Ureter (tissue), 1 donor: ENCODE measurements at places on chromosomes 12 and 14. TPM values are rescaled to one million over a fixed set of nuclear protein-coding genes. Genes with fewer than 3 reads are reported as not detected.
A peak's percentile ranks its signal among the peaks of the same experiment; 100 is the strongest.

TRMT5 gene
- 21.8 TPM for total RNA-seq

KERA gene
- total RNA-seq, result not detected

SYNE2 gene
- 113 TPM for total RNA-seq

PCBP2 gene
- 675 TPM for total RNA-seq

IL26 gene
- not detected for total RNA-seq

CFAP251 gene
- 3.9 TPM for total RNA-seq

CD163L1 gene
- 1.1 TPM for total RNA-seq

COCH gene
- 7.3 TPM for total RNA-seq

LRRC10 gene
- not detected for total RNA-seq

SERPINA5 gene
- total RNA-seq, result 4.4 TPM

TAS2R7 gene
- not detected for total RNA-seq

LARP4 gene
- total RNA-seq, result 94.3 TPM

GRCh38 chr12:53506450-53506785 lies 866 bp downstream of the NPFF start:
- DNase-seq, result no peak

DNA sequence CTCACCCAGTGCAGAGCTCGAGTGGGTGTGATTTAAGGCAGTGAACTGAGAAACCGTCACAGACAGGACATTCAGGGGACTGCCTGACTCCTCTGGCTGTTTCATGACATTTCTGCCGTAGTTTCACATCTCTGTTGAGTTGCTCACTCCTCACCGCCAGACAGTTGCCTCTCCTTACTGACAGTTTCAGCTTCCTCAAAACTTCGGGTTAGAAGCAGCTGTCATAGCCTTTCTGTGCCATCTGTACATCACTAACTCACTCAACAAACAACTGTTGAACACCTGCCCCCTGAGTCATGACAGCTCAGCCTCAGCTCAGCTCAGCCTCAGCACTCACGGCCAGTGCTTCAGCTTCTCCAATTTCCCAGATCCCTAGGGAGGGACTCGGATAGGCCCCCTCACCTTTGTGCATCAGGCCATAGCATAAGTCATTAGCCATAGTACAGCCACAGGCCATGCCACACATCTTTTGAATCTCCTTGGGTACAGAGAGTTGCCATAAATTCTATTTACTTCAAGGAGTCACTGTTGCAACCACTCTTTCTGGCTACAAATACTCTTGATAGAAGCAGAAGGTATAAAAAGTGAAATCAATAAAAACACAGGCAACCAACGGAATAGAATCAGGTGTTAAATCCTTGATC lies 6.2 kb upstream of the SLC15A4 start:
- DNase-seq, result peak; percentile 35

DNA sequence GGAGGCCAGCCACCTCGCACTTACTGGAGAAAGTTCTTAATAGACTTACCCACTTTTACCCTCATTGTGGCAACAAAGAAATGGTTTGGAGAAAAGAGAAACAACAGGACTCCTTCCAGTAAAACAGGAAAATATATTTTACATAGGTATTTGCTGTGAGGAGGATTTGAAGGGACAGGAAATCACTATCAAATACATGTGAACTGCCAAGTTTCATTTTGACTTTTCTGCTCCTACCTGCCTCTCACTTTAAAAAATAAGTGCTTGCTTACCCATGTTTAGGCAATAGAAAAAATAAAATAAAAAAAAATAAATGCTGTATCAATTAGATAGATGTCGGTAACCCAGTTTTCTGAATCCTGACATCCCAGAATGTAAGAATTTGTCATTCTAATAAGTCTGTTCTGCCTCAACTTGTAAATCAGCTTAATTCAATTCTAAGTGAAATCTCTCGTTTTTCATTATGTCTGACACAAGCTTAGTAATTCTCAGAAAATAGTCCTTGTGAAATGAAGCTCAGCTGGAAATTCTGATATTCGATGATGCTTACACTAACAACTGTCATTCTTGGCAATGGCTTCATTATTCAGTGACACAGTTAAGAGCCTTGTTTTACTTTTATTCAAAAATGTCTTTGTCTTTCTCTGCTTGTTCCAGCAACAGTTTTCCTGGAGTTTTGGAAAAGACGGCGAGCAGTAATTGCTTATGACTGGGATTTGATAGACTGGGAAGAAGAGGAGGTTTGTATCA lies 131.3 kb downstream of the SLC5A8 start:
- no peak for DNase-seq

DNA sequence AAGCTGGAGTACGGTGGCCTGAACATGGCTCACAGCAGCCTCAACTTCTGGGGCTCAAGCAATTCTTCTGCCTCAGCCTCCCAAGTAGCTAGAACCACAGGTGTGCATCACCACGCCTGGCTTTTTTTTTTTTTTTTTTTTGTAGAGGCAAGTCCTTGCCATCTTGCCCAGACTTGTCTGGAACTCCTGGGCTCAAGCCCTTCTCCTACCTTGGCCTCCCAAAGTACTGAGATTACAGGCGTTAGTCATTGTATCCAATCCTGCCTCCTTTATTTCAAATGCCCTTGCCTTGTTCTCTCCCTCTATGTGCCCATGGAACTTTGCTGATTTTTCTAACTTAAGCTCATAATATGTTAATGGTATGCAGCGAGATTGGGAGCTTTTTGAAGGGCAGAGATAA lies 49.2 kb upstream of the PRICKLE1 start:
- DNase-seq, result no peak

DNA sequence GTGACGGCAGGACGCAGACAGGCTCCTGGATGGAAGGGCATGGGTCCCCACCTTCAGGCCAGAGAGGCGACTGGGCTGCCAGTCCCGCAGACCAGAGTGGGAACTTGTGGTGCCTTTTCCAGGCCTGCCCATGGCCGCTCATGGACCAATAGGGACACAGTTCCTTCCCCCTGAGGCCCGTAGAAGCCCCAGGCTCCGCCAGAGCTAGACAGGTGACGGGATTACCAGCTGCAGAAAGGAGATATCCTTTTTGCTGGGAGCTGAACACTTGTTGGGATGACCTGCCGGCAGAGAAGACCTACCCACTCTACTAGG lies 73.6 kb upstream of the RASSF8 start:
- DNase-seq, result no peak

DNA sequence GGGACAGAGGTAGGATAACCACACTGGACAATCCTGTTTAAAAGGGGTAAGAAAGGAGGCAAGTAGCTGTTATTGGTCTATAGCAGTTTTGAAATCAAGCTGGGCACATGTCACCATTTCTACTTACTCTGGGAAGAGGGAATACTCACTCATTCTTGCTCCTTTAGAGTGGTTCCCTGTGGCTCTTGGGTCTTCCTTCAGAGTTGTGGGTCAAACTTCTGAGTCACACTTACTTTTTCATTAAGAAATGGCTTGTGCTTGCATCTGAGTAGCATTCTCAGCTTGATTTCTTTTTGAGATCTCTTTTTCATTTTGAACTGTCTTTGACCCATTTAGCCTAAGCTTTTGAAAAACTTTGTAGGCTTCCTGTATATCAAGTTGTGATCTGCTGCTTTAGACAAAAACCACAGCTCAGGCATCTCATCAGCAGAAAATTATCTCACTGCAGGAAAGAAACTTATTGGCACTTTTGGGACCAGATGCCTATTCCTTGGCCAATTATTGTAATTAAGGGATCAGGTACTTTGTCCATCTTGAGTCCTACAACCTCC lies 122.2 kb downstream of the AEBP2 start:
- no peak for DNase-seq

GRCh38 chr12:5272018-5272785 lies 159.7 kb upstream of the NTF3 start:
- DNase-seq, result no peak

GRCh38 chr12:40033242-40033630 lies 72.6 kb downstream of the SLC2A13 start:
- DNase-seq, result no peak

DNA sequence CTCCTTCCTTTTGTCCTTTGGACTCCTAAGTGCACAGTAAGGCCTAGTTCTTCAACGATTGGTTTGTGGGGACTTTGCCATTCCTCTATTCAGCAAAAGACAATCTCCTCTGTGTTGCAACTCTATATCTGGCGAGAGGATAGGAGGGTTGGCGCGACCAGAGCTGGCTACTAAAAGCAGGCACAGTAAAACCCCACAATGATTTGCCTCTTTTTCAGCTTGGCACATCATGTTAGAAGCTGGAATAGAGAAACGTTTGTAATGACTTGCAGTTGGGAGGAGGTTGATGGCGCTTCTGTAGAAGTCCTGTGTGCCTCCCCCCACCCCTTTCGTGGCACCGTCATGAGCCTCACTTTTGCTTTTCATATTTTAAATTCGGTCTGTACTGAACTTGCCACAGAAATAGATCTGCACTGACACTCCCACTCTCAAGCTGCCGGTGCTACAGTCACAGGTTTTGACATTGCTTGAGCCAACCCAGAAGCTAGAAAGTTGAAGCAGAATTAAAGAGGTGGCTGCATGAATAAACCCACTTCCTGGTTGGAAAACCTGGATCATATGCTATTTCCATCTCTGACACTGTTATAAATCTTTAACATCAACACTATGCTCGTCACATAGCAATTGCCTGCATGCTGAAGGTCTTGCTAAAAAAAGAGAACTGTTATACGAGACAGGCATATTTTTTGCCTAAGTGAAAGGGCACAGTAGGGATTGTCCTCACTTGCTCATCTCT lies 315.3 kb upstream of the PRICKLE1 start:
- DNase-seq, result no peak

DNA sequence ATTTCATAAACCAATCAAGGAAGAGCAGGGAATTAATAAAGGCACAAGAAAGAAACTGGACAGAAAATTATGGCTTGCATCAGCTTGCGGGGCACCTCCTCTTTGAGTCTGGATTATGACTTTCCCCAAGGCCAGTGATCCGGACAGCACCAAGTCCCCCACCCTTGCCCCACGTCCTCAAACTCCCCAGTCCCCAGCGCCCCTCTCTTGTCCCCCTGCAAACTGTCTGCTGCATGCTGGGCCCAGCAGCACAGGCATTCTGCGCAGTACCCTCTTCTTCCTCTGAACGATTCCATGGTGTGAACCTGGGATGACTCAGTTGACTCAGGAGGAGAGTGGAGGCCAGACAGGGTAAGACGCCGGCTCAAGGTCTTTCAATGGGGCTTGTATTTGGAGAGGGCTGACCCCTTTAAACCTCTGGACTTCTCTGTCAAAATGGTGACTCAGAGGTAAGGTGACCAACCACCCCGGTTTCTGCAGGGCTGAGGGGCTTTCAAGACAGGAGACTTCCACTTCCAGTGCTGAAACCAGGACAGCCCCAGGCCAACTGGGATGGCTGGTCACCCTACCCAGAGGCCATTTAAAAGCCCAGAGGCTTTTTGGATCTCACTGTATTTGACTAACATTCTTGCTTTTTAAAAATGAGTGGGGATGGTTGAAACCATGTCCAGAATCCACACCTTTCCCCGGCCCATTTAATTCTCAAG lies 13.5 kb downstream of the C14orf132 start:
- no peak for DNase-seq

- peak; percentile 68 for DNase-seq
Measured at GRCh38 chr14:73462048-73462715, 3.8 kb upstream of the NUMB start.

DNA sequence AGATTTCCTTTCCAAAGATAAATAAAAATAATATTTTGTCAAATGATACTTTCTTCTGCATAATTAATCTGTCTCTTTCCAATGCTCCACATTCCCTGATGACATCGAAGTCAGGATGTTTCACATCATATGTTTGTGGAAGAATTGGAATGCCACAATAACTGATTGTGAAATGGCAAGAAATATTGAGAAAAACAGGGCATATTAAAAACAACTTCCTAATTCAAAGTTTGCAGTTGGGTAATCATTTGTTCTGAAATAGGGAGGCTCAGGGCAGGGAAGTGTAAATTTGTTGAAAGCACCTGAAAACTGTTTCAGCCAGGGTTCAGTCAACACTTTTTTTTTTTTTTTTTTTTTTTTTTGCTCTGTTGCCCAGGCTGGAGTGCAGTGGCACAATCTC lies 50.7 kb downstream of the BCAT1 start:
- no peak for DNase-seq

- DNase-seq, result no peak
Measured at GRCh38 chr14:22800346-22800745, 14.9 kb downstream of the SLC7A7 start.

DNA sequence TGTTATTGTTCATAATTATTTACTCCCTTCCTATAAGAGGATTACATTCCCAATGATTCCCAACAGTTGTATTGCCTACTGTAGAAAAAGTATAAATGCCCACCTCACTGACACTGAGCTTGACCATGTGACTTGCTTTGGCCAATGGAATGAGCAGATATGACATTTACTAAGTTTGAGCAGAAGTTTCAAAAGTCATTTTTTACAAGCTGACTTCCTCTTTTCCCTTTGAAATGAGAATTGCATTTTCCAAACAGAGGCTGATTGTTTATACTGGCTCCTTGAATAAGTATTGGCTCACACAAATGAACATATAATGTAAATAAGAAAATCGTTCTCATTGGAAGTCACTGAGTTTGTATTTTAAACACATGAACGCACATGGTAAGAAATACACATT lies 116.4 kb upstream of the LRFN5 start:
- DNase-seq, result no peak

DNA sequence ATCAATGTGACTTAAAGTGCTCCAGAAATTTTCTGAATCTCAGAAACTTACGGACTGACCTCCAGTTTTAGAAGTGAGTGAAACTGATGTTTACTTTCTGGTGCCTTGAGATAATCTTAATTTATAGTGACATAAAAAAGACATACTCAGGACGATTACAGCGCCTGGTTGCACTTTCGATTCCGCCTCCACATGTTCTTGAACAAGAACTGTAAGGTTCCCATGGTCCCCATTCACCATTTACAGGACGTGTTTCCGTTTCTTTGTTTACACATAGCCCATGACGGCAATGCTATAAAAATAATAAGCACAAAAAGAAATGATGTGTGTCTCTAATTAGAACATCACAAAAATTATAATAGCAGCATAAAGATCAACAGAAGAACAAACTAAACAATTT lies 98.2 kb downstream of the ADAMTS20 start:
- no peak for DNase-seq

DNA sequence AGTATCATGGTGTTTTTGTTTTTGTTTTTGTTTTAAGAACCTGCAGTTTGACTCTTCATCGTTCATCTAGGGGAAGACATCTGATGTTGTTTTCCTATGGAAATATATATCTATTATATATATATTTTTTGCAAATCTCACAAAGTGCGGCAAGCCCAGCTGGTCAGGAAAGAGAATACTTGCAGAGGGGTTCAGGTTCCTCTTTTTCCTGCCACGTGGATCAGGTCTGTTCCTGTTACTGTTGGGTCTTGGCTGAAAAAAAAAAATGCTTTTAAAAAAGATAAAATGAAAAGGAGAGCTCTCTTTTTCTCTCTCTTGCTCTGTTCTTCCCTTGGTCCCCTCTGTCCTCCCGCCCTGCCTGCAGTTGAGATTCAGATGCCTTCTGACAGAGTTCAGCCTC lies 179.4 kb upstream of the BCL2L14 start:
- no peak for DNase-seq

DNA sequence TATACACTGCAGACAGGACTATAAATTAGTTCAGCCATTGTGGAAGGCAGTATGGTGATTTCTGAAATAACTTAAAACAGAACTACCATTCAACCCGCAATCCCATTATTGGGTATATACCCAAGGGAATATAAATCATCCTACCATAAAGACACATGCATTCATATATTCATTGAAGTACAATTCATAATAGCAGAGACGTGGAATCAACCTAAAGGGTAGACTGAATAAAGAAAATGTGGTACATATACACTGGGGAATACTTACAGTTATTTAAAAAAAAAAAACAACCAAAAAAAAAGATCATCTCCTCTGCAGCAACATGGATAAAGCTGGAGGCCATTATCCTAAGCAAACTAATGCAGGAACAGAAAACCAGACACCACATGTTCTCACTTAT lies 473.9 kb downstream of the TRHDE start:
- DNase-seq, result no peak
